Hematopoietic multipotent progenitor cell (in vitro differentiated cells): ENCODE measurements at places on chromosomes 5 and 9. TPM values are rescaled to one million over a fixed set of nuclear protein-coding genes. Genes with fewer than 3 reads are reported as not detected.
A peak's percentile ranks its signal among the peaks of the same experiment; 100 is the strongest.

GRCh38 chr5:7169240-7169878, 226.6 kb upstream of the ADCY2 start:
- DNase-seq, result no peak

- no peak for DNase-seq
These were observed at the start of gene FAM81B for GRCh38 chr5:95390812-95391492. Gene FAM81B (plus strand): TSS chr5:95391366. CDS start chr5:95391390, 24 bp downstream.

The PAXX gene
- total RNA-seq, result 16.7 TPM

GRCh38 chr5:132260714-132261551, 3.4 kb downstream of the PDLIM4 start:
- peak; percentile 86 for DNase-seq

- no peak for DNase-seq
These were observed 23.7 kb upstream of the TAS2R1 start for GRCh38 chr5:9653811-9654210.
